ENCODE measurements at places on chromosomes 3 and 15.

DNA sequence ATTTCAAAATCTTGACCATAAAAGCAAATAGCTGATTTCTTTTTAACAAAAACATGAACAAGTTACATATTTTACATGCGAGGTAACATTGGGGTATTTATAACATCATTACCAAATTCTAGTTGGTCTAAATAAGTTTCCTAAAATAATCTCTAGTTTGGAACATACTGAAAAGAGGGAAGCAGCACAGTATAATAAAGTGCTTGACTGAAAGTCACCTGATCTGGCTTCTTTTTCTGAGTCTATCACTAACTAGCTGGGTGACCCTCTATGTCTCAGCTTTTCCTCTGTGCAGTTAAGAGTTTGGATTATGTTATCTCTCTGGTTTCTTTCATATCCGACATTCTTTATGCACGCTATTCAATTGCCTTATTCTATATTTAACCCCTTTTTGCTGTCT lies 19.8 kb upstream of the CNTN4 start:
- no peak for DNase-seq

DNA sequence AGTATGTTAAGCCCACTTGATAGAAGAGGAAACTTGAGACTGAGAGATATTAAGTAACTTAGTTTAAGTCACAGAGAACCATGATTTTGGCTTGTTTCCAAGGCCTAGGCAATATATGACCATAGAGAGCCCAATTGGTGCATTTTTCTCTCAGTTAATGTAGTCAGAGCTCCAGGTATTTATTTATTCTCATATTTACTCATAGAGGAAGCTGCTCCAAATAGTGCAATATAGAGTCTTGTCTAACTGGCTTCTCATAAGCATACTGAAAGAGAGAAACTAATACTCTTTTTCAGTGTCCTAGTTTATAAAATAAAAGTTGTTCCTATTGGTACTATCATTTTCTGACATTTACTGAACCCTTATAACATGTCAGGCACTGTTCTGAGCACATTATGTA lies 15.2 kb downstream of the TRNT1 start:
- no peak for DNase-seq

DNA sequence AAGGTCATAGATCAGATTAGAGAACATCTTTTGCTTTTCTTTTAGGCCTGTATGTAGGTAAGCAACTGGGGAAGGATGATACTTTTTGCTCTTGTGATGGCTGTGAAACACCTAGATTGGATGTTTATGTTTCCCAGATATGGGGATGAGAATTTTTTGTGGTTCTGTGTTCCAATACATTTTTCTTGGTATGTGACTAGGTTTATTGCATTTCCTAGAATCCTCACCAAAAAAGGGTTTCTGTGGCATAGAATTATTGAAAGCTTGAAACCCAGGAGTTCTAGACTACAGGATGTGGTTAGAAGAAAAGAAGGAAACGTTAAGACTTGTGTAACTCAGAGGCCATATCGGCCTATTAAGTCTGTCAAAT lies 25.8 kb downstream of the OXNAD1 start:
- DNase-seq, result no peak

- DNase-seq, result no peak
Measured at GRCh38 chr15:71596672-71597071, 213.7 kb upstream of the NR2E3 start.

DNA sequence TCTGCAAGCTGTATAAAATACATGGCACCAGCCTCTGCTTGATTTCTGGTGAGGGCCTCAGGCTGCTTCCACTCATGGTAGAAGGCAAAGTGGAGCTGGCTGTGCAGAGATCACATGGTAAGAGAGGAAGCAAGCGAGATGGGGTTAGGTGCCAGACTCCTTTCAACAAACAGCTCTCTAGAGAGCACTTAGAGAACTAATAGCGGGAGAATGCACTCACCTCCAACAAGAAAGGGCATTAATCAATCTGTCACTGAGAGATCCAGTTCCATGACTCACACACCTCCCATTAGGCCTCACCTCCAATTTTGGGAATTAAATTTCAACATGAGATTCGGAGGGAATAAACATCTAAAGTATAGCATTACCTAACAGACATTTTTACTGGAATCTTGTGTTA lies 644.1 kb upstream of the ARRDC4 start:
- no peak for DNase-seq

- no peak for DNase-seq
Measured at GRCh38 chr3:58164906-58165821, 45.6 kb downstream of the DNASE1L3 start.

GRCh38 chr3:120567370-120568201 lies 28.6 kb upstream of the NDUFB4 start:
- no peak for DNase-seq

DNA sequence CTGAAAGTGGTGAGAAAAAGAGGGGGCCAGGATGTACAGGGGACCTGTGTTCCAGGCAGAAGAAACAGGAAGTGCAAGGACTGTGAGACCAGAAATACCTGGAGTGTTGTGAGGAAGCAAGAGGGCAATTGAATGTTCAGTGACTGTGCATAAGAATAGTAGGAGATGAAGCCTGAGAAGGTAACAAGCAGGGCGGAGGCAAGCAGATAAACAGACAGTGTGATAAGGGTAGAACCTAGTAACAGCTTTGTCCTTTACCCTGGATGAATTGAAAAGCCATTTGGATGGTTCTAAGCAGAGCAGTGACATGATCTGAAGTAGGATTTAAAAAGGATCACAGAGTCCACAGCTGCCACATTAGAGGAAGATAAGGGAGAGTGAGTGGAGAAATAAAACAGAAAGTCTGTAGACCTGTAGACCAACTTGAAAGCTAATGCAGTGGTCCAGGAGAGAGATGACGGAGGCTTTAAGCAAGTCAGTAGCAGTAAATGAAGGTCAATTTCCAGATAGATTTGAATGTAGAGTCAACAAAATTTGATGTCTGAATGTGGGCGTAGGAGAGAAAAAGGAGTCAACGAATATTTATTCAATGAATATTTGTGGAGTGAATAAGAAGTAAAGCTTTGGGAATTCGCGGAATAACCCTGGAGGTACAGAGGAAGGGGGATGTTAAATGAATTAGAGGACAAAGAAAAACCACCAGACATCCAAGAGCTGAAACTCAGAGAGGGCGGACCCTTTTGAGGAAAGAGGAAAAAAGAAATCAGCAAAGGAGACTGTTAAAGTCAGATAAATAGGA lies 4.2 kb upstream of the PLOD2 start:
- no peak for DNase-seq

DNA sequence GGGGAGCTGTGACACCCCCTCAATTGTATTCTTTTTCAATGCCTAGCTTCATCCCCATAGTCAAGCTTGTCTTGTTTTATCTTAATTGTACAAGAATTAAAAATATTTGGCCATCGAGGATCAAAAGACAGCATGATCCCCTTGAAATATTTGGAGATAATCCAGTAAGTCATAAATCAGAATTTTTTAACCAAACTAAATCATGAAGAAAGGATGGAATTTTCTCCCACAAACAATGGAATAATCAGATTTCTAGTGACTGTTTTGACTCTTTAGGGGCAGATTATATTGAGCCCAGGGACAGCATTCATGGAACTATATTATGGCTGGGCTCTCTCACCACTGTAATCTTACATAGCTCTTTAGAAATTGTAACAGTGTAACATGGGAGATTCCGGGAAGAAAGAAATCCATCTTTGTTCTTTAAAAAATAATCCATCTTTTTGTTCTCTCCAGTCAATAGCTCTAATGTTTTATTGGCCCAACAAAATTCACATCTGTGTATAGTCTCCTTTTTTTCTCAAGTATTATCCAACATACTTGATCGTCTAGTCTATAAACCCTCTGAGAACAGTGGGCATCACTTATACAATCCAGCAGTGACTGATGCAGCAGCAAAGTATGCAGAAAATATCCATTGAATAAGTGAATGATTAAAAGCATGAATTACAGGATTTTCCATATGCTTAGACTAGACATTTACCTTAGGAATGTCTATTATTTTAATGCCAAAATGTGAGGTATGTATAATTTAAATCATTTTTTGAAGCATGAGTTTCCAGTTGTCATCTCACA lies 277.0 kb upstream of the PLSCR5 start:
- no peak for DNase-seq

- DNase-seq, result no peak
Measured at GRCh38 chr3:81859524-81859923, 98.1 kb upstream of the GBE1 start.

DNA sequence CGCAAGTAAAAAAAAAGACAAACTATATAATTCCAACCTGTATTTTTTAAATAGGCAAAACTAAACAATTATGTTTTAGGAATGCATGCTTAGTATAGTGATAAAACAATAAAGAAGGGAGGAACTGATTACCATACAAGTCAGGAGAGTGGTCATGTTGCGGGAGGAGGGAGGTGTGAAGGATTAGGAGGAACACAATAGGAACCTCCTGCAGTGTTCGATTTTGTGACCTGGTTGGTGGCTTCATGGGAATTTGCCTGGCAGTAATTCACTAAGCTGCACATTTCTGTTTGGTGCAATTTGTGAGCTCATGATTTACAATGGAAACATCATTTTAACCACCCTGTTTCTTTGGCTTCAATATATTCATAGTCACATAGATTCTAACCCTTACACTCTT lies 78.3 kb downstream of the TPRA1 start:
- DNase-seq, result no peak

DNA sequence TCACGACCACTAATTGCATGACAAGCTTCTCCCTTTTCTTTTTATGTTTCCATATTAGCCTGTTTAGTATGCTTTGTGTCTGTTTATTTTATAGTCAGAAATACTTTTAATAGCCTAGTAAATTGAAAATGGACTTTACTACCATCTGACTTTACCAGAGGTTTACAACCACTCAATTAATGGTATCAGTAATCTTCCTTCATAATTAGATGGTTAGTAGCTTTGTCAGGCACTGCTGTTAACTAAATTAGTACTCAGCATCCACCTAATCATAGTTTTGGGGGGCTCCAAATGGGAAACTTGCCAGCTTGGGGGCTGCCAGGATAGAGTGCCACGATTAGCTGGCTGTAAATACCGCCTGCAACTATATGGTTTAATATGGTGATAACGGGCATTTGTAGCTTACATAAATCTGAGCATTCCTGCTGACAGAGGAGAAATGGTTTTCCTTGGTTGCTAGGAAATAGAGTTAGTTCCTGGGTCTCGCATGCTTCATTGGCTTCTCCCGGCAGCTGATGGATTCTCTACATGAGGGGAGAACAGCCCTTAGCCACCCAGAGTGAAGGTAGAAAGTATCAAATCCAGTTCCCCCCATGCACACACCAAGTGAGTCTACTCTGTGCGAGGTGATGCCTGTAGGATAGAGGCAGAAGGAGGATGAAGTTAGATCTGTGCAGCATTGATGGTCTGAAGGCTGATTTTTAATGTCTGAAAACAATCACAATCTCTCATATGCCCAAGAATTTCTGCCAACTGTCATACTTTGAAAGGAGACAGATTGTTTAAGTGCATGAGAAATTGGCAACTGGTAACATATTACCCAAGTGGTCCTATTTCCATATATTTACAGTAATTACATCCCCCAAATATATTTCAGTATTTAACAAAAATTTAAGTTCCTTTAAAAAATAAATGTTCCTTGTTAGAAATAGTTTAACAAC lies 326.6 kb upstream of the PROK2 start:
- DNase-seq, result no peak

GRCh38 chr3:73473898-73474416 lies 150.8 kb downstream of the PDZRN3 start:
- no peak for DNase-seq

DNA sequence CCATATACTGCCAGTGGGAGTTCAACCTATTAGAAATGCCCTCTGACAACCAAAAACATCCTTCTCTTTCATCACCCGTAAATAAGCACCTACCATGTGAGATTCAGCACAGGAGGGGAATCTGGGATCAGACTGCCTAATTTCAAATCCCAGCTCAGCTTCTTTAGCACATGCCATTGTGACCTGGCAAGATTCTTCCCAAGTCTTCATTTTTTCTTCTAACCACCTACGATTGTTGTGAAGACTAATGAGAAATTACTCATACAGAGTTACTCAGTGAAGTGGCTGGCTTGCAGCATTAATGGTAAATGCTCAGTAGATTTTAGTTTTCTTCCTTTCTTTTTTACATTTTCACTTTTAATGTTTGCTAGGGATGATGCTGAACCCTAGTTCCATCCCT lies 176.7 kb downstream of the PDZRN3 start:
- DNase-seq, result no peak

DNA sequence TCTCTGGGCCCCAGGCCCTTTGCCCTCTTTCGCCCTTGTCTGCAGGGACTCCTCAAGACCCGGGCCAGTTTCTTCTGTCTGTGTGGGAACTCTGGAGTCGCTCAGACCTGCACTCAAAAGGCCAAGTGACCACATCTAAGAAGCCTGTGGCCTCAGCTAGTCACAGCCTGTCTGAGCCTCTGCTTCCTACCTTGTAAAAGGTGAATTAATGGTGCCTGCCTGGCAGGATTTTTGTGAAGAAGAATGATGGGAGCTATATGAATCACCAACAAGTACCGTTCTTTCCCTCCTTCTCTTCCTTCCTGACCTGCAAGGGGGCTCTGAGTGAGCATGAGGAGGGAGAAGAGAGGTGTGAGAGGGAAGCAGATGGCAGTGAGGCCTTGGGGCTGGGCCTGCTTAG lies 7.5 kb downstream of the PLIN1 start:
- no peak for DNase-seq

DNA sequence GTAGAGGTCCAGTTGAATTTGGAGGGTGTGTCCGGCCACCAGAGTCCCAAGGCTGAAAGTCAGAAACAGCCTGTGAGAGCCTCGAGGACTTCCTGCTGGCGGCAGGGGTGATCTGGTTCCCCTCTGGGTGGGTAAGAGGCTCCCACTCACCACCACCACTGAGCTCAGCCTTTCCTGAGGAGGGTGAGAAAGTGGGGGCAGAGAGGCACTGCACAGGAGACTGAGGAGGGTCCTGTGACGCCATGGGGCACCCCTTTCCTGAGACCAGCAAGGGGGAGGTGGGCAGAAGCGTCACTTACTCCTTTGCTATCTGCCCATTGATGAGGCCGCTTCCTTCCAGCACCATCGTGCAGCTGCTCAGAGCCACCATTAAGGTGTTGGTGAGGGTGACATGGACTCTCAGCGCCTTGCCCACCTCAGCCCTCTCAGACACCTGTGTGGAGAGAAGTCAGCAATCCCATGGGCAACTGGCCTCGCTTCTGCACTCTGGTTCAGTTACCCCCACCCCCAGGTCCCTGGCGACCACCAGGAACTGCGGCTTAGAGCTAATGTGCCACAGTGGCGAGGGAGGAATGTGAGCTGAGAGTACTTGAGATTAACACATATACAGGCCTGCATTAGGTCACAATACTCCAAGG lies 10.0 kb upstream of the TGM5 start:
- no peak for DNase-seq

All from CD8-positive, alpha-beta memory T cell (primary cell).